Tongue (tissue), 3 donors: ENCODE measurements at places on chromosomes 5 and 9. TPM values are rescaled to one million over a fixed set of nuclear protein-coding genes. Genes with fewer than 3 reads are reported as not detected.

DNA sequence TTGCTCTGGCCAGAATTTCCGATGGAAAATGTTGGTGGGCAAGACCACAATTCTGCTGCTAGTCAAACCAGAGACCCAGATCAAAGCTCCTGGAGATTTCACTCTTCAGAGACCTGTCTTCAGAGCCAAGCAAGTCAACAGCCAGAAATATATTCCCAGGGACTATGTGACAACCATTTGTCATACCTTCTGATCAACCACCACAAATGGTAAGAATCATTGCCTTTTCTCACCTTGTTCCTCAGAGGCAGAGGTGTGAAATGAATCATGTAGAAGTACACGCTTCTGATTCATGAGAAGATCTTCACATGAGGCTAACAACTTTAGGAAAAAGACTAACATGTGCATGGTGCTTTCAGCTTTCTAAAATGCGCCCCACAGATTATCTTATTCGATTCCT lies 53.5 kb downstream of the SUSD1 start:
- no peak for DNase-seq

CYLC2 gene
- total RNA-seq: not detected

DNA sequence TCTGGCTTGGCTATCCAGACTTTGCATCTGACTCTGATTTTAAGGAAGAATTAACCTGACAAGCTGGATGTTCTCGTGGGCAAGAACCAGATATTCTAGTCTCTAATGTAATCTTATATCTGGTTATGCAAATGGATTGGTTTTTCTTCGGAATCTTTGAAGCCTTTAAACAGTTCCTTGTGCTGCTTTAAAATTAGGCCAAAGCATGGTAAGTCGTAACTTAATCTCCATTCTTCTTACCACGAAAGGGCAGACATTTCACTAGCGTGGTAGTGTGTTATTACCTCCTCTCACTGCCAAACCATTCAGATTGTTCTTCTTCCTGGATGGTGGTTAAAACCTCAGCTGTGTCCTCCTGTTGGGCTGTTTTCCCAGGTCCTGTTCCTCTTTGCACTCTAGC lies 34.1 kb upstream of the TTC23L start:
- peak; percentile 46 for DNase-seq

DNA sequence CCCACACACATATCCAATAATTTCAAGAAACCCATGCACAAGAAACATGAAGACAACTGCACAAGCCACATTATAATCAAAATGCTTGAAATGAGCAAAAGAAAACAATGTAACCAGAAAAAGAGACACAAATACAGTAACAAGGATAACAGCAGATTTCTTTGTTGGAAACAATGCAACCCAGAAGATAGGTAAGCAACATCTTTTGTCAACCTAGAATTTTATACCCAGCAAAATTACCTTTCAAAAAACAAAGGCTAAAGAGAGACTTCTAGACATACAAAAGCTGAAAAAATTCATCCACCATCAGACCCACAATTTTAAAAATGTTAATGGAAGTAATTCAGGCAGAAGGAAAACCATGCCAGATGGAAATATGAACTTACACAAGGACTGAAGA lies 5.0 kb upstream of the COL23A1 start:
- no peak for DNase-seq

DNA sequence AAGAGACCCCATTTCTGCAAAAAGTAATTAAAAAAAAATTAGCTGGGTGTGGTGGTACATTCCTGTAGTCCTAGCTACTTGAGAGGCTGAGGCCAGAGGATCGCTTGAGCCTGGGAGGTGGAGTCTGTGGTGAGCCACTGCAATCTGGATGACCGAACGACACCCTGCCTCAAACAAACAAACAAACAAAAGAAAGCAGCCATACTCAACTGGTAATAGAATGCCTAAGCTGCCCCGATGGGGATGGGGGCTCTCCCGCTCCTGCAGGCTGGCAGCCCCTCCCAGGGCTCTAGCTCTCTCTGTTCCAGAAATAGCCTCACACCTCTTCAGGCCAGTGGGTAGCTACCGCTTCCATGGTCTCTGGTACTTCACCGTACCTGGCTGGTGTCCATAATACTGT lies 241.8 kb downstream of the FANCC start:
- DNase-seq: no peak

CAMK4 gene
- 8.4 TPM for total RNA-seq

DNA sequence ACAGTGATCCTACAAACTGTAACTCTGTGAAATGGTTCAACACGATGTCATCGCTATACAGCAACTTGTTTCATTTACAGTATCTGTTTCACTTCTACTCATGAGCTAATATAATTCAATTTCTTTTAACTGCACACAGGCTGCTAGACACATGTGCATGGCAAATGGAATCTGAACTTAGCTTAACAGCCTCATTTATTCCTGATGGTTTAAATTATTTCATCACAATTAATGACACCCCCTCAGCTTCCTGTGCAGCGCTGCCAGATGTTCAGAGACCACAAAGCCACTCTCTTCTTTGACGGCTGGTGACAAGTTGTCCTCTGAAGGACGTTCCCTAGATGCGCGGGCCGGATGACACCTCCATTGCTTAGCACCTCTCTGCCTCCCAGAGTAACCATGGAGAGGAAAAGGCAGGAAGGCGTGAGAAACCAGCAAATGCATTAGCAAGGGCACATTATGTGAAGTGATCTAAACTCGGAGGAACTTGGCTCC lies 191.1 kb downstream of the BNC2 start:
- peak; percentile 24 for DNase-seq

GRCh38 chr5:140038373-140038957 lies 4.6 kb downstream of the NRG2 start:
- peak; percentile 34 for DNase-seq
